ENCODE measurements at places on chromosomes 7 and 10.

- DNase-seq = no peak
These were observed 341.7 kb upstream of the SMIM30 start for GRCh38 chr7:113460067-113460466.

DNA sequence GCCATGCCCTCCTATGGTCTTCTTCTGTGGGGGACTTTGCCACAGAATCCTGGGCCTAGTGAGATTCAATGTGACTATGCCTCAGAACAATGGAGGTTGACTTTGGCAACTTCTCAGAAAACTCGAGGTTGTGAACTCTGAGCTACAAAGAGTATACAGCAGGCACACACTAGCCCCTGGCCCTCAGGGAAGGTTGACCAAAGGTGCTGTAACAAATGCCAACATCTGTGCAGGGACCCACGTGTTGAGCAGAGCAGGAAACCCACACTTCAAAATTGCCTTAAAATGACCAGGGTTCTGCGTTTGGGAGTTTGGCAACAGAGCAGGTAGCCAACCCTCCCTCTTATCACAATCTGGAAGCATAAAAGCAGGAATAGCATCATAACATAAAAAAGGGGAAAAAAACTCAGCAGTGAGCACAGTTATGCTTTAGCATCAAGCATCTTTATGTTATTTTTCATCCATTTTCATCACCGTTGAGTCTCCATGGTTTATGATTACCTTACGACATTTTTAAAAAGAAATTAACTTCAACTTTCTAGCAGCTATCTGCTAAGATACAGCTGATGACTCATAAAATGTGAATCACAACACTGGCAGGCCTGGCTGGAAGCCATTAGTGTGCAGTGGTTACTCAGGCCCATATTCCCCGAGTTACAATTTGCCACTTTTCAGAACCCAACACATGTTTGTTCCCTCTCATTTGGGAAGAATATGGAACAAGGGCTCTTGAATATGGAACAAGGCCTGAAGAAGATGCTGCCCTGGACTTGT lies 11.1 kb downstream of the PRLHR start:
- no peak for DNase-seq

DNA sequence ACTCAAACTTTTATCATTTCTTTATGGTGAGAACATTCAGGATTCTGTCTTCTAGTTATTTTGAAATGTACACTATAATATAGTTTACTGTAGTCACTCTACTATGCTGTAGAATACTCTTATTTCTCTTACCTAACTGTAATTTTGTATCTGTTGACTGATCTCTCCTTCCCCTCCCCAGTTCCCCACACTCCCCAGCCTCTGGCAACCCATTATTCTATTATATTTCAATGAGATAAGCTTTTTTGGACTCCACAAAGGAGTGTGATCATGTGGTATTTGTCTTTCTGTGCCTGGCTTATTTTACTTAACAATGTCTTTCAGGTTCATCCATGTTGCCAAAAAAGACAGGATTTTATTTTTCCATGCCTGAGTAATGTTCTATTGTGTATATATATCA lies 71.4 kb upstream of the DYNC1I1 start:
- no peak for DNase-seq

- DNase-seq = no peak
These were observed 5.1 kb downstream of the UNCX start for GRCh38 chr7:1237704-1238255.

- DNase-seq = no peak
These were observed 491.4 kb downstream of the NEBL start for GRCh38 chr10:20405761-20406160.

- no peak for DNase-seq
These were observed 72.7 kb downstream of the PLCE1 start for GRCh38 chr10:94066411-94066810.

GRCh38 chr10:31004611-31005193 lies 27.0 kb downstream of the ZNF438 start:
- no peak for DNase-seq

DNA sequence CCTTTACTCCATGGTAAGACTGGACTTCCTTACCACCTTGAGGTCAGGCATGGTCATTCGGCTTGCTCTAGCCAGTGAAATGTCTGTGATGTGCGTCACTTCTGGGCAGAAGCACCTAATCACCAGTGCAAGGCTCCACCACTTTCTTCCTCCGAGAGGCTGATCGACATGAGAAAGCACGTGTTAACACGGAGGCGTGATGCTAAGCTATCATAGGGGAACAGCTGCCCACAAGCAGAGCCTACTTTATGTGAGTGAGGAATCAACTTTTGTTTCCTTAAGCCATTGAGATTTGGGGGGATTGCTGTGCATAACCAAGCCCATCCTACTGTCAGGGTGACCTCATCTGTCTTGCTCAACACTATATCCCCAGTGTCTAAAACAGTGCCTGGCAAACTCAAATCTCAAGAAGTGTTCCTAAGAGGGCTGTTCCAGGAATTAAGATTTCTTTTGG lies 23.1 kb upstream of the SAR1A start:
- DNase-seq = no peak

DNA sequence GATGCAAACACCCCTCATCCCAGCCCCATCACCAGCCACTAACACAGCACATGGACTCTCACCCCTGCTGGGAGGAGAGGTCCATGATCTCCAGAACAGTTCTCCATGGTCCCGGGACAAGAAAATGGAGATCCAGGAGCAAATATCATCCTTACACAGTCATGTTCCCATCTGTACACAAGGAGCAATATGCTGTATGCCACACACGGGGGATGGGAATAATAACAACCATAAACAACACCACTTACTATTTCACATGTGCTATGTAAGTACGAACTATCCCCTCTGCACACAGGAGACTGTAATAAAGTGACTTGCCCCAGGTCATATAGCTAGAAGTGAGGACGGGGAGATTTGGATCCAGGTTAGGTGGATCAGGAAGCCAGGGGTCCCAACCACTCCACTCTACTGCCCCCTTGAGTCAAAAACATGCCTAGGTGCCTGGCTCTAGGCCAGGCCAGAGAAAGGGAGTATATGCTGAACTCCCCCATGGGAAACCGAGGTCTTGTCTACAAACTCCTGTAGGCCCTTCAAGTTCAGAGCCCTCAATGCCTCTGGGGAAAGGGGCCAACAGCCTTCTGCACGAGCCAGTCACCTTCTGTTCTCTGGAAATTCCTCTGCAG lies 34.1 kb downstream of the LRRC20 start:
- DNase-seq = no peak

- DNase-seq = no peak
These were observed 2.9 kb downstream of the IGF2BP3 start for GRCh38 chr7:23467291-23467805.

DNA sequence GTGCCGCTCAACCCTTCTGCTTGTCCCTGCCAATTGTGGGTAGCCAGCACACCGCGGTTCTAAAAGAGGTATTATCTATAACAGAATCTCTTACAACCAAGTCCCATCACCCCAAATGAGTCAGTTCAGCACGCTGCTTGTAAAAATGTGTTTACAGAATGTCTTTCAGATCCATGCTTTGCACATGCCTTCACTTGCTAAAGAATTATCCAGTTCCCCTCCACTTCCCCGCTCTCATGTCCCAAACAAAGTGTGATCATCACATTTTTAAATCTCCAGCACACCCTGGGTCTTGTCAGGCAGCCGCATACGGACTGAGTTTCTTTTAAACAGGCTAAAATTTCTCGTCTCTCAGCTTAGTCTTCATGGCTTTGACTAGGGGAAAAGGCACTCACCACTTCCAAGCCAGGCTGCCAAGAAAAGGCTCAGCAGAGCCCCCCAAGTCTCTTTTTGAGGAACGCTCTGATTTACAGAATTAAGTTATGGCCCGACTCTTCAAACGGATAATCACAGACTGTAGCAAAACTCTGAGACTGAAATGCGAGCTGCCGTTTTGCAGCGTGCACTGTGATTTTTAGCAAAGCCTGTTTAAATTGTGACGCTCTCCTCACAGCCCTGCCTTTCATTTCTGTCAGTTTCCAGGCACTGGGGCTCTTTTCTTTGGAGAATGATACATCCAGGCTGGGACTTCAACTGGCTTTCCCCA lies 29.8 kb upstream of the FGFR2 start:
- DNase-seq = no peak

DNA sequence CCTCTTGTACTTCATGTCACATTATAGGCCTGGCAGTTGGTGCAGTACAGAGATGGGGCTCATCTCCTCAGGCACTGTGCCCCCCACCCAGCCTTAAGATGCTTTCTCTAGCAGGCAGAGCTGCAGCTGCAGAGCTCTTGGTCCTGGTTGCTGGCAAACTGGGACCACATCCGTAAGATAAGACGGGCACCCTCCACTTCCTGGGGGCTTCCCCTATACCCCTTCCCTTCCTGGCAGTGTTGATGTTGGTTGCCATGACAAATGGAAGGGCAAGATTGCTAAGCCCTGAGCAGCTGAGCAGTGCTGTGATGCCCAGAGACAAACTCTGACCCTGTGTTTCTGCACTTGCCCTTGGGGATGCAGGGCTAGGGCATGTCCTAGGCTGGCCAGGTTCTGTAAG lies 103.4 kb upstream of the ANLN start:
- DNase-seq = no peak

DNA sequence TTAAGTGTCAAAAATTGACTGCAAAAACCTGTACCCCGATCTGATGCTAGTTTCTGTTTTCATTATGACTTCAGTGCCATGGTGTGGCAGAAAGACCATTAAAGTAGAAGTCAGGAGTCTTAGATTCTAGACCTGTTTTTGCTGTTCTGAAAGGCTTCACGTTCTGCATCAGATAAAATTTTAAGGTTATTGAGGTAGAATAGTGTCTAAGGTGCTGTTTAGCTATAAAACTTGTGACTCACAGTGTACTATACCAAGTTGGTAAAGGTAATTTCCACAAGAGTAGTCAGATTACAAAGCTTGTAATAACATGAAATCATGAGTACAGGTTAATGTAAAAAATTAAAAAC lies 38.6 kb downstream of the ZNRF2 start:
- DNase-seq = no peak

GRCh38 chr10:116554628-116555027 lies 8.9 kb downstream of the PNLIP start:
- no peak for DNase-seq

DNA sequence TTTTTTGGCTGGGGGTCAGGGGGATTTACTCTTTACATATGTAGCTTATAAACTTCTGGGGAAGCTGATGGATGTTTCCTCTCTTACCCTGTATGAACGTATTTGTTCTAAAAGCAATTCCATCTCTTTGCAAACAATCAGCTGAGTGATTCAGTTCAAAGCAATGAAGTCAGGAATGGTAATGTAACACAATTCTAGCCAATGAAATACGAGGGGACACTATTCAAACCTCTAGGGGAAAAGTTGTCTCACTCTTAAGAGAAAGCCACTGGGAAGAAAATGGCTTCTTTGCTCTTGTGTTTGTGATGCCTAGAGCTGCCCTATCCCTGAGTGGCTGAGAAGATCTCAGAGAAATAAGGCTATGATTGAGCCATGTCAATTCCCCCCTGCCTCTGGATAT lies 134.8 kb upstream of the SEMA3C start:
- no peak for DNase-seq

- DNase-seq = no peak
These were observed 7.8 kb downstream of the CD36 start for GRCh38 chr7:80646083-80646865.

- DNase-seq = no peak
These were observed 18.1 kb downstream of the SLC35G1 start for GRCh38 chr10:93911866-93912265.

DNA sequence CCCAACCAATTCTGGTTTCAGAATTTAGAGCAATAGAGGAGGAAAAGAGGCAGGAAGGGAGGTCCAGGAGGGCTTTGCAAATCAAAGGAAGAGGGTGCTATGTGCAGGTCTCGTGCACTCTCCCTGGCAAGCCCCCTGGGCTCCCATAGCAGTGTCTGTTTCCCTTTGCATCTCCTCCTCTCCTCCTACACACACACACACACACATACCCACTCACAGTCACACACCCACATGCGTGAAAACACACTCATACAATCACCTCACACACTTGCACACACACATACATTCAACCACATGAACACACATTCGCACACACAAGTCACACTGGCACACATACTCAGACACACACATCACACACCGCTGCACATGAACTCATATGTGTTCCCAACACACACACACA lies 105.3 kb downstream of the OAT start:
- no peak for DNase-seq

GRCh38 chr7:153640586-153640985 lies 411.6 kb upstream of the DPP6 start:
- no peak for DNase-seq

DNA sequence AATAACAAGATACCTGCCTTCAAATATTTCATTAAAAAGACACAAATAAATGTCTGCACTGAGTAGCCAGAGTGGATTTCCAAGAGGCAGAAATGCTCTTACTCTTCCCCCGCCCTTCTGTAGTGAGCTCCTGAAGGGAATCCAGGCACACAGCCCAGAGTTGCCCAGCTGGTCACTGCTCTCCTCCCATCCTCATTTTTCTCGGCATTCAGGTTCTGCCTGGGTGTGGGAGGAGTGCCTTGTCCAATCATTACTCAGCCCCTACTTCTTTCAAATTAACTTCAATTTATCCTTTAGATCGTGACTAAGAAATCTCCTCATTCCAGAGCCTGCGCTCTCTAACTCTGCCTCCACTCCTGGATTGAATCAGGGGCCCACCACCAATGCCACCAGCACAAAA lies 12.2 kb downstream of the CCDC6 start:
- DNase-seq = no peak

GRCh38 chr7:18162657-18163056 lies 135.0 kb upstream of the PRPS1L1 start:
- no peak for DNase-seq

DNA sequence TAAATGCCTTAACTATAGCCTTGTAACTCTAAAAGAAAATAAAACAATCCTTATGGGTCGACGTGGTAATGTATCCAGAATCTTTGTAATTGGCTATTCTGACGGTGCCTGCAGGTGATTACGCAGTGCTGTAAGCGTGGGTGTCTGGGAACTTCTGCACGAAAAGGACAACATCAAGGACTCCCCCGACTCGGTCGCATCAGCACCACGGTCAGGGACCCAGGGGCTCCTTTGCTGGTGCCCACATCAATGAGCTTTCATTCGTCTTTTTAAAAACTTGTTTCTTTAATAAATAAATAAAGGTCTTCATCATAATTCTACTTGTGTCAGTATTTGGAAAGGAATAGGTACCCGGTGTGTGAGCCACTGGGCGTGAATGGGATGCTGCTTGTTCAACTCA lies 13.2 kb downstream of the MKI67 start:
- DNase-seq = no peak

DNA sequence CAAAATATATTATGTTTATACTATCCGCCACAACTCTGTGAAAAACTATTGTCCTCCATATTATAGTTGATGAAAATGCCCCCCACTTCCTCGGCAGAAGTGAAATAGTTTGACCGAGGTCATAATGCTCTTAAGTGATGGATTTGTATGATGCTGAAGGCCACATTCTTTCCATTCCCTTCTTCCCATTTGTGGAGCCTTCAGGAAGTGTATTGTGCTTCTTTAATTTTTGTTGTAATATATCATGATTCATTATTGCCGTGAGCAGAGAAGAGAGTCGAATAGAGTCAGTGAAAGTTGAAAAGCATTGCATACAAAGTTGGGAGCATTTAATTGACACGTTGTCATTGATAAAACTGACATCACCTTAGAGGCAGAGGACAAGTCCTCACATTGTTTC lies 460.3 kb downstream of the SUGCT start:
- DNase-seq = no peak

GRCh38 chr7:44224974-44225565 lies 24.3 kb downstream of the YKT6 start:
- DNase-seq = no peak
